Lower lobe of right lung (tissue), 2 donors: ENCODE measurements at places on chromosomes 2 and 18. TPM values are rescaled to one million over a fixed set of nuclear protein-coding genes. Genes with fewer than 3 reads are reported as not detected.

DNA sequence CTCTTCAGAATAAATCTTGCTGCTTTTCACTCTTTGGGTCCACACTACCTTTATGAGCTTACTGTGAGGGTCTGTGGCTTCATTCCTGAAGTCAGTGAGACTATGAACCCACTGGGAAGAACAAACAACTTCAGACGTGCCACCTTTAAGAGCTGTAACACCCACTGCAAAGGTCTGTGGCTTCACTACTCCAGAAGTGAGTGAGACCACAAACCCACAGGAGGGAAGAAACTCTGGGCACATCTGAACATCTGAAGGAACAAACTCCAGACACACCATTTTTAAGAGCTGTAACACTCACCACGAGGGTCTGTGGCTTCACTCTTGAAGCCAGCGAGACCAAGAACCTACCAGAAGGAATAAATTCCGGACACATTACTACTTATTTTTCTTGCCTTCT, 964.1 kb upstream of the NXPH2 start:
- no peaks in the 10 kb centered on the region for H3K27me3 ChIP-seq
- H3K4me3 ChIP-seq = no peak overlapping the region
- no peaks in the 10 kb centered on the region for H3K36me3 ChIP-seq
- no peaks in the 10 kb centered on the region for H3K4me1 ChIP-seq
- H3K27ac ChIP-seq = no peak overlapping the region
- no peak for DNase-seq

GRCh38 chr18:22110461-22110924, 58.9 kb upstream of the GATA6 start:
- no peaks in the 10 kb centered on the region for H3K36me3 ChIP-seq
- no peak overlapping the region for H3K27ac ChIP-seq
- H3K4me3 ChIP-seq = no peak overlapping the region
- DNase-seq = no peak
- H3K27me3 ChIP-seq = no peaks in the 10 kb centered on the region

DNA sequence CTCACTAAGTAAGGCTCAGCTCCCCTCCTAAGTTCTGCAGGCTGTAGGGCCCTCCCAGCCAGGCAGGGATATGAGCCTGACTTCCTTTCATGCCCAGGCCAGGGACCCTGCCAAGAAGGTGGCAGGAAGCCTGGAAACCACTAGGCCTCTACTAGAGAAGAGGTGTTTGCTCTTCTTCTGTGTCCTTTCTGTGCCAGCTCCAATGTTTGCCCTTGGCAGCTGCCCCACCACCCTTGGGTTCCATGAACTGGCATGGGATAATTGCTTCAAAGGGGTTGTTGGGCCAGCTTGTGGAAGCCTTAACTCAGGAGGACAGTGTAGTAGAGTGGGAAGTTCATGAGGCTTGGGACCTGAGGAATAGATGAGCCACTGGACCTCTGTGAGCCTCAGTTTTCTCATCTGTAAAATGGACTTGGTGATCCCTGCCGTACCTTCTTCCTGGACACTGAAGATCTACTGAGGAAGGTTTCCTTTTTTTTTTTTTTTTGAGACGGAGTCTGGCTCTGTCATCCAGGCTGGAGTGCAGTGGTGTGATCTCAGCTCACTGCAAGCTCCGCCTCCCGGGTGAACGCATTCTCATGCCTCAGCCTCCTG, 3.9 kb downstream of the SLC35F6 start:
- peaks cover 4% of the 10 kb centered on the region for H3K36me3 ChIP-seq
- H3K27me3 ChIP-seq = no peaks in the 10 kb centered on the region
- H3K27ac ChIP-seq = no peak overlapping the region
- no peak for DNase-seq
- peaks cover 81% of the 10 kb centered on the region for H3K4me1 ChIP-seq
- no peak overlapping the region for H3K4me3 ChIP-seq

DNA sequence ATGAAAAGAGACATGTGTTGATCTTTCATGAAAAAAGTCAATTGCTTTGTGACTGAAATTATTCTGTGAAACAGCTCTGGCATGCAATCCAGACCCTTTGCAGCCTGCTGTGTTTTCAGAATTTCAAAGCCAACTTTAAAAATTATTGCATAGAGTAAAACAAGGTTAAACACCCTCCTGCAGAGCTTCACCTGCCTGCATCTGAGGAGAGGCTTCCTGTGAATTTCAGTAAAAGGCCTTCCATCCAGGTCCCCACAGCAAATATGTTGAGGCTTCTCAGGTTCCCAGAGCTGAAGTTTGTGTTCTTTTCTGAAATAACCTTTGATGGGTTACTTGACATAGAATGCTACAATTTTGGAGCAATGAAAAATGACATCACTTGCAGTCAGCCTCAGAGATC, 4.1 kb downstream of the XIRP2 start:
- H3K4me1 ChIP-seq = no peaks in the 10 kb centered on the region
- no peaks in the 10 kb centered on the region for H3K27me3 ChIP-seq
- no peaks in the 10 kb centered on the region for H3K36me3 ChIP-seq
- no peak overlapping the region for H3K4me3 ChIP-seq
- no peak for DNase-seq

GRCh38 chr2:232928551-232929302, 58.7 kb downstream of the SNORC start:
- H3K4me3 ChIP-seq = peak overlapping the region; percentile 23
- H3K4me1 ChIP-seq = peaks cover 14% of the 10 kb centered on the region
- DNase-seq = no peak
- H3K36me3 ChIP-seq = no peaks in the 10 kb centered on the region
- no peak overlapping the region for H3K27ac ChIP-seq
- H3K27me3 ChIP-seq = peaks cover 57% of the 10 kb centered on the region

DNA sequence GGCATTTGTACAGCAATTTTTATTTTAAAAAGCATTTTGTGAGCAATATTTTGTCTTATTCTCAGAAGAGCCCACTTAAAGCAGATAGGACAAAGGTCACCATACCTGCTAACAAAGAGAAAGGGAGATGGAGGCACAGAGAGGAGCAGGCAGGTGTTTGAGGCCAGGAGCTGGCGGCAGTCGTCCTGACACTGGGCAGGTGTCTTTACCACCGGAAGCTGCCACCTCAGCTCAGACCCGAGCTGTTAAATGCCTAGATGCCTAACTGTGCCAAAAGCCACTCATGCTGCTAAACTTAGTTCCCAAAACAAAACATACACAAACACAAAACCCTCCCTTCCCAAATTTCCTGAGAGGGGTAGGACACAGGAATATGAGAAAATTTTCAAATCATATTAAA, 120.9 kb downstream of the CNTNAP5 start:
- H3K27ac ChIP-seq = no peak overlapping the region
- DNase-seq = no peak
- H3K4me3 ChIP-seq = no peak overlapping the region
- no peaks in the 10 kb centered on the region for H3K4me1 ChIP-seq
- H3K27me3 ChIP-seq = no peaks in the 10 kb centered on the region

- H3K36me3 ChIP-seq = no peaks in the 10 kb centered on the region
- no peak overlapping the region for H3K4me3 ChIP-seq
- no peak overlapping the region for H3K27ac ChIP-seq
- DNase-seq = no peak
- H3K27me3 ChIP-seq = no peaks in the 10 kb centered on the region
Measured at GRCh38 chr18:36096955-36097354, 29.6 kb upstream of the RPRD1A start.

GRCh38 chr2:8658064-8658862, 23.6 kb upstream of the ID2 start:
- no peaks in the 10 kb centered on the region for H3K36me3 ChIP-seq
- no peak overlapping the region for H3K4me3 ChIP-seq
- H3K27ac ChIP-seq = no peak overlapping the region
- no peaks in the 10 kb centered on the region for H3K27me3 ChIP-seq

DNA sequence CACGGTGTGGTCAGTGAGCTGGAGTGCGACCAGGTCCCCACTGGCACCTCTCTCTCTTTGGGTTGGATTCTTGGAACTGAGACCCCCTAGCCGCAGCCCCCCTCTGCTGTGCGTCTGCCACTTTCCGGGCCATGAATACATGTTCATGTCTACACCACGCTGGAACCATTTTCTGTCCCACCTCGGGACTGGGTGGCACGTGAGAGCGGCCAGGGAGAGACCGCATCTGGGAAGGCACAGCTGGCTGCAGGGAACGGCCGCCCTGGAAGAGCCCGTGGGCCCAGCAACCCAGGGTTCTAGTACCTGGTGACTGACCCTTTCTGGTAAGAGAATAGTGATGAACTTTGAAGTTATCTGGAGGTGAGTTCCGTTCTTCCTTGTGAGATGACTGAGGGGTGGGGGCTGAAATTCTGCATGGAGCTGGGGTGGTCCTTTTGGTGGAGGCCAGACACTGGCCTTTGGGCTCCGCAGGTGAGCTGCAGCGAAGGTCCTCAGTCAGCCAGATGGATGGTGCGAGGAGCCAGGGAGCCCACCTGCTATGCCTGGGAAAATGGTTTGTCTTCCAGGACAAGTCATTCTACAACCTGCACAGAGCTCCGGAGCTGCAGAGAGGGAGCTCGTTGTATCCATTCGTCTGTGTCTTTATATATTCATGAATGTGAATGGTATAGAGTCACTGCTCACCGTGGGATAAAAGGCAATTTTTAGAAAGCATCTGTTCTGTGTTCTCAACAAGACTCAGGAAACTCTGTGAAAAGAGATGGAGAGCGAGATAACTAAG, 223.5 kb downstream of the NDUFA10 start:
- DNase-seq = no peak
- H3K36me3 ChIP-seq = no peaks in the 10 kb centered on the region
- H3K27ac ChIP-seq = no peak overlapping the region

DNA sequence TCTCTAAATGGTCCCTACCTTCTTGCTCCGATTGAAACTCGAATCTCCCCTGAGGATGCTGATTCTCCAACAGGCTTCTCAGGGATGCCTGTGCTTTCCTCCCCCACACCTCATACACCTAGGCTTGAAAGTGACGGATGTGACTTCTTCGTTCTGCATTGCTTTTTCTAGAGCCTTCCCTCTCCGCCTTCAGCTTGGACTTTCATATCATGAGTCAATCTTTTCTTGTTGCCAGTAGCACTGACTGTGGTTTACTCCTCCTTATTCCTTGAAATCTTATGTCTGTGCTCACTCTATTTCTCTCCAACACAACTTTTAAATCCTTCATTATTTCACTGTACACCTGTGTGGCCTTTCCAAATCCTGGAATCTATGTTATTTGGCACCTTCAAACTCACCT, 451.4 kb downstream of the TMX3 start:
- no peaks in the 10 kb centered on the region for H3K4me1 ChIP-seq
- H3K36me3 ChIP-seq = no peaks in the 10 kb centered on the region
- H3K27ac ChIP-seq = no peak overlapping the region
- H3K27me3 ChIP-seq = no peaks in the 10 kb centered on the region
- DNase-seq = no peak
- no peak overlapping the region for H3K4me3 ChIP-seq

DNA sequence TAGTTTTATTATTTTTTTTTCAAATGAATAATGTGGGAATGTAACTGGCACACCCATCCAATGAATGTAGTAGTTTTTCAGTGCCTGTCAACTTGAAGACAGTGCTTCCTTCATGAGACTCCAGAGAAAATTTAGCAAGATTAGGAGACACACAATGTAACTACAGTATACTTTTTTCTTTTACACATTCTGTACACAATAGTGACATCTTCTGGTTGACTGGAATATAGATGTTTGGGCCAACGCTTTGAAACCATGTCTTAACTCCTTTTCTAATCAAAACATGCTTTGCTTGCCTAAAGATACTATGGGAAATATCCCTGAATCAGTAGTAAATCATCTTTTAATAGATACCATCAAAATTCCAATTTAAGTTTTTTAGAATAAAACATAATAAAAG, 229.5 kb upstream of the ZC3H15 start:
- no peak overlapping the region for H3K4me3 ChIP-seq
- no peaks in the 10 kb centered on the region for H3K4me1 ChIP-seq
- no peak for DNase-seq
- no peaks in the 10 kb centered on the region for H3K36me3 ChIP-seq

FABP1 gene
- total RNA-seq = not detected

GRCh38 chr2:237315170-237315828, 98.7 kb downstream of the COL6A3 start:
- peaks cover 24% of the 10 kb centered on the region for H3K4me1 ChIP-seq
- H3K27me3 ChIP-seq = no peaks in the 10 kb centered on the region

CFAP210 gene
- total RNA-seq = 0.95 TPM

DNA sequence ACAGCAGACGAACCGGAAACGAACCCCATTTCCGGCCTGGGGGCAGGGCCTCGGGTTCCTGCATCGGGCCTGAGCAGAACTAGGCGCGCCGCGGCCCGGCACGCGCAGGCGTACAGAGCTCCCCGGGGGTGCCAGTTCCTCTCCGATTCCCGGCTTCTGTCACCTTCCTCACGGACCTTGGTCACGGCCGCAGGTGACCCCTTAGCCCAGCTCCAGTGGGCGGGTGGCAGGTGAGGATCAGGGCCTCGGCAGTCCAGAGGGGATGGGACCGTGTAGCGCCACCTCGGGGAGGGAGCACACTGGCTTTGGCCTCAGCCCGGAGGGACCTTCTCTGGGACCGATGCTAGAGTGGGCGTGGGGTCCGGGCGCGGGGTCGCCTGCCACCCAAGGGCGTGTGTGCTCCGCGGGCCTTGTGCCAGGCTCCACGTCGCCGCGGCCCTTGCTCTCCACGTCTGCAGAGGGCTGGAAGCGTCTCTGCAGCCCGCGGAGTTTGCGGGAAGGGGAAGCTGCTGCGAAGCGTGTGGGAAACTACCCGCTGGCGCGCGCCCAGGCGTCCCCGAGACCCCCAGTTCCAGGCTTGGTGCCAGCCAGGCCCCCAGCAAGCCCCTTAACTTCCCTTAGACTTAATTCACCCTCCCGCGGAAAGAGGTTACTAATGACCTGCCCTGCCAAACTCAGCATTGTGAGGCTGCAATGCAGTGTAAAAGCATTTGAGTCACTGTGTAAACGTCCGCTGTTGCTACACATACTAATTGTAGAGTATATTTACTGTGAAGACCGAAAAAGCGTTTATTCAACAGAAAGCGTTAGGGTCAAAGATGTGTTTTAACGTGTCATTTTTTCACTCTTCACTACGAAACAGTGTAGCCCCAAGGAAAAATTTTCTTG, at the start of gene TRAPPC12:
Gene TRAPPC12, plus strand, starts transcription at position 48 of the 888 bp plus-strand sequence. CDS start 7,930 bp downstream, outside the sequence.
- H3K27ac ChIP-seq = peak within 1 kb of the TSS; percentile 89
- peak within 1 kb of the TSS; percentile 95 for H3K4me3 ChIP-seq
- H3K36me3 ChIP-seq = peaks cover 16% of the 10 kb centered on the region
- peaks cover 37% of the 10 kb centered on the region for H3K4me1 ChIP-seq

DNA sequence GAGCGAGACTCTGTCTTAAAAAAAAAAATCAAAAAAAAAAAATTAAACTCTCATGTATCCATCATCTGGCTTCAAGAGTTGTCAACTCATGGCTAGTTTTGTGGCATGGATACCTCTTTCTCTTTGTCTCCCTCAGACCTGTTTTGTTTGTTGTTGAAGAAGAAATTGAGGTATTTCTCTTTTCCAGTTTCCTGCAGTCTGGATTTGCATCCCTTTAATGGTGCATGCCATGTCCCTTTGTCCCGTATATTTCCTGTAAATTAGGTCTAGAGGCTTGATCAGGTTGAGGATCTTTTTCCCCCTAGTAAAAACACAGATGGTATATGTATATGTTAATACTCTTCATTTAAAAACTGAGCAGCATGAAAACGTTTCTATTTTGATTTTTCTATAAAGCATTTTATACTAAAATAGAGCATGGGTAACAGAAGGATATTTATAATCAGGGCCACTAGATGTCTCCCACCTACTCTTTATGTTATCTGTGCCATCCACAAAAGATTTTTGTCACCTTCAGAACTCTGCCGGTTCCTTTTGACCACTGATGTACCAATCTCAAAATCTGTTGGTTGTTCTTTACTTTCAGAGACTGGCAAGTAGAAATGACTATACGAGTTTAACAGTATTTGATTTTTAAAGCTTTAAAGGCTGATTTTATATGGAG, 80.1 kb downstream of the GALNT1 start:
- H3K27ac ChIP-seq = no peak overlapping the region
- H3K27me3 ChIP-seq = no peaks in the 10 kb centered on the region
- no peak for DNase-seq
